ENCODE measurements at places on chromosomes 11 and 22.

DNA sequence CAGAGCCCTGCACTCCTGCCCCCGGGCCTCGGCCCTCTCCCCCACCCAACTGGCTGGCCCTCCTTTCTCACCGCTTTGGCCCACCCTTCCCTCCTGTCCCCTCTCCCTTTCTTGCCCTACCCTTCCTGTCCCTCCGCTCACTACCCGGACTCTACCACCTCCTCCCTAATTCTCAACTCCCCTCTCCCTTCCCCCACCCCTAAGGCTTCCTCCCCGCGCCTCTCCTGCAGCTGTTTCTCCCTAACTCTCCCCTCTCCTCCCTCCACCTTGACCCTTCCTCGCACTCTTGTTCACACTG, 421 bp downstream of the SLC15A3 start:
- DNase-seq = no peak

- no peak for DNase-seq
These were observed 19.3 kb upstream of the GLYATL1 start for GRCh38 chr11:58919980-58920379.

- no peak for DNase-seq
These were observed 71.3 kb downstream of the RSF1 start for GRCh38 chr11:77749232-77749631.

GRCh38 chr11:129075757-129076156, 116.4 kb downstream of the ARHGAP32 start:
- DNase-seq = no peak

DNA sequence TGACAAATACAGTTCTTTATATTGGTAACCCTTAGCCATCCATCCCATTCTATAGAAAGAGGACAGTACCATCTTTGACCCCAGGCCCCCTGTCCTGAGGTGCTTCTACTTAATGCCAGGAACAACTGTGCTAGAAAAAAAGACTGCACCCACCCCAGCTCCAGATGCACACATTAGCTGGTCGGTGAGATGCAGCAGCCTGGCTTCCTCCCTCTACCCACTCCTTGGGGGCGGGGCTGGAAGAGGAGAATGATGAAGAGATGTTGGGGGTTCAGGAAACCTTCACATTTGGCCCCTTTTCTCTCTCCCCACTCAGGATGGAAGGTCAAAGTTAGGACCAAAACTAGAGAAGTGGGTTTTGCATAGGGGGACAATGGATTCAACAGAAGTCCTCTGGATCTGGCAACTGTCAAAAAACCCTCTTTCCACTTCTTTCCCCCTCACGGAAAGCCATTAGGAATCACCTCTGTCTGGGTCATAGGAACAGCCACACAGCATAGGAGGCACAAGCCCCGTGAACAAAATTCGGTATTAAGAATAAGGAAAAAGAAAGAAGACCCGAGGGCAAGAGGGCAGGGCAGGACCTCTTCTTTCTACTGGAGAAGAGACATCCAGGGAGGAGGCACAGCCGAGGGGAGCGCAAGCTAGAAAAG, 755 bp downstream of the NRIP3 start:
- DNase-seq = no peak

- no peak for DNase-seq
These were observed 49.5 kb downstream of the PACS1 start for GRCh38 chr11:66119348-66120133.

DNA sequence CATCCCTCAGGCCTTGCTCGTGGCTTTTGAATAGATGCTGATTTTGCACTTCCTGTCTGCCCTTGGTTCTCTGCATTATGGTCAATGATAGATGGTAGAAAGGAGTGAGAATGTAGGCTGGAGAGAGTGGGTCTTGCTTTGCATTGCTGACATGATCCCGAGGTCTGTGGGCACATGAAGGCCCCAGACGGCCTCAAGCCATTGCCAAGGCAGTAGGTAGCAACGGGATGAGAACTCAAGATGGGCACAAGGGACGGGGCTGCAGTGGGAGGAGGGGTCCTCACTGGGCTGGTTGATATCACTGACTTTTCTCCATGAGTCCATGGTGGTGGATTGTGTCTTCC, 54.0 kb downstream of the GAB4 start:
- DNase-seq = no peak
